Stimulated activated CD4-positive, alpha-beta T cell treated with anti-CD3 and anti-CD28 coated beads, Interleukin-15, amount 100 ng/mL, for 1 hour (primary cell): ENCODE measurements at places on chromosomes 1 and 21.

DNA sequence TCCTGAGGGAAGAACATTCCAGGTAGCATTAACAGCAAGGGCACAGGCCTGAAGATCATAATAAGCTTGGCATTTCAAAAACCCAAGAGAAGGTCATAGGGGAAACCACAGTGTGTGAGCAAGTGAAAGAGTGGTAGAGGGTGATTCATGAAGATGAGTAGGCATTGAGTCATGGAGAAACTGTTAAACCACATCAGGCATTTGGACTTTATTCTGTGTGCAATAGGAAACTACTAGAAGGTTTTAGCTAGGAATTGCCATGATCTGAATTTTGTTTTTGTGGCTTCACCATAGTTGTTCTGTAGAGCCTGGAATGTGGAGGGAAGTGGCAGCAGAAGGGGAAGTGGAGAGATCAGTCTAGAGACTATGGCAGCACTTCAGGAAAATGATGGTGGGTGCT lies 359.0 kb upstream of the PTBP2 start:
- DNase-seq, result no peak

DNA sequence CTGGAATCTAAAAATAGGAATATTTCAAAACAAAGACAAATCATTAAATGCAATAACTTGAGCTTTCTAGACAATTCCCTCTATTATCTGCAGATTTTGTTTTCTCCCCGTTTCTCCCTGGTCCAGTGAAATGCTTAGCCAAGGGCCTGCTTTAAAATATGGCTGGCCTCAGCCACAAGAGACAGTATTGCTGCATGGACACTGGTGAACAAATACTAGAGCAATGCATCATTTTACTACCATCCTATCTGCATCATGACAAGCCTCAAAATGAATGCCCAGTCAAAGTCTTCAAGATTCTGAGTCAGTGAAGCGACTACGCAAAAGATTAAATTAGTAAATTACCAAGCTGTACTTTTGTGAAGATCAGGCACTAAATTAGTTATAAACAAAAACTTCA lies 80.5 kb downstream of the ENAH start:
- DNase-seq, result no peak

DNA sequence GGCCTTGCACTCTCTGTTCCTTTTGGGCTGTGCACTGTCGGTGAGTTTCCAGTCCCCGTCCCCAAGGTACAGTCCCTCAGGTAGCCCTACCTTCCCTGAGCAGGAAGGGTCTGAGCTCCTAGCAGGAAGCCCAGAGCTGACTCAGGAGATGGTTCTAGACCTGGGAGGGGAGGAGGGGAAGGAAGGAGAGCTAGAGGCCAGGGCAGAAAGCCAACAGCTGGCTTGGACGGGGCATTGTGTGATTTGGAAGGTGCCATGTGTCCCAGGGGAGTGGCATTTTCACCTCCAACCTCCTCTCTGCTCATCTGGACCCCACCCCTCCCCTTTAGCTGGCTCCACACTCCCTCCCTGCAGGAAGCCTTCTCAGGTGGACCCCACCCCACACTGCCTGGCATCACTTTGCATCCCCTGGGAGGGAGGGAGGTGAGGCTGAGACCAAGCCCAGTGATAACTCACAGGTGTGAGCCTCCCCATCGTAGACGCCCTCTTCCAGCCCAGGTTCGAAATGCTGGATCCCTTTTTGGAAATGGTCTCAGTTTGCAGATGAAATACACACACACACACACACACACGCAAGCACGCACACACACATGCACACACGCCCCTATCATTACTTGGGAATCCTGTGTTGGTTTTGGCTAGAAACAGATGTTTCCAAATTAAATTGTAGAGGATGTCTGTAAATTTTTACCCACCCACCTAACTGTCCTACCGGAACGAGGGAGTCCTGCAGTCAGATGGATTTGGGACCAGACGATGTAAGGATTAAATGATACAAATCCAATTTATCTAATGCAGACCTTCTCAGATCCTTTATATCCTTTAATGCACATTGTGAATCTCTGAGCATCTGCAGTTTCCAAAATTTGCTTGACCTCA lies 19.7 kb upstream of the IFNLR1 start:
- no peak for DNase-seq

DNA sequence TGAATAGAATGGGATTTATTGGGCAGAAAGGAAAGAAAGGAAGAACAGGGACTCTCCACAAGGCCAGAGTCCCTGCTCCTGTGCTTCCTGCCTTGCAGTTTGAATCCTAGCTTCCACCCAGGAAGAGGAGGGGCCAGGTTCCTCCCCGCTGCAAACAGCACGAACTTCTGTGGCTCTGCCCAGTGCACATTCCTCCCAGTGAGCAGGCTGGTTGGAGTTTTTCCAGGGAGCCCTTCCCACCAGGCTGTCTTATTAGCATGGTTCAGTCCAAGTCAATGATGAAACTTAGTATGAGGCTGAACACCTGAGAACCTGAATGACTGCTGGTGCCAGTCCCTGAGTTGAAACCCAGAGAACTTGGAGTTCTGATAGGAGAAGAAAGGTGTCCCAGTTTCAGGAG lies 247.2 kb downstream of the DUSP10 start:
- DNase-seq, result no peak

DNA sequence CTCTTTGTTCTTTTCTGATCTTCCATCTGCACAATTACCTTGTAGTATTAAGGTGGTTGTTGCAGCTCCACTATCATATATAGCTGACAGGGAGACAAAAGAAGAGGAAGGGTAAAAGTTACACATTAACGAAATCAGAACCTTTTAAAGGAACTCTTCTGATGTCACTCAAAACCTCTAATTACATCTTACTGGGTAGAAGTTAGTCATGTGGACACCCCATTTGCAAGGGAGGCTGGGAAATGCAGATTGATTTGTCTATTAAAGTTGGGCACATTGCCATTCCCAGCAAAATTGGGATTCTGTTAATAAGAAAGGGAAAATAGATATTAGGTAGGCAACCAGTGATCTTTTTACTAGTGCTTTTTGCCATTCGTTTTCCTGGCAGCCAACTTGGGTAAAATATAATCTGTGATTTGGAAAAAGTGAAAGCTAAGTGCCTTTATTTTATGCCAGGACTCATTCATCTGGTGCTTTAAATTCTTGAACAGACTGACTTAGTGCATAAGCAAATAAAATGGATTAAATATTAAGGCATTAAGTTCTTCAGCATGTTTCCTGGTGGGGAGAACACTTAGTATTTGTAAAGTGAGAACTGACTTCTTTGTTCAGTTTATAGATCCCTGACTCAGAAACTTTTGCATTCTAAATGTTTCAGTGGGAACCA lies 71.3 kb downstream of the DNM3 start:
- no peak for DNase-seq

- DNase-seq, result no peak
Measured at GRCh38 chr1:230231774-230232145, 164.7 kb downstream of the GALNT2 start.

DNA sequence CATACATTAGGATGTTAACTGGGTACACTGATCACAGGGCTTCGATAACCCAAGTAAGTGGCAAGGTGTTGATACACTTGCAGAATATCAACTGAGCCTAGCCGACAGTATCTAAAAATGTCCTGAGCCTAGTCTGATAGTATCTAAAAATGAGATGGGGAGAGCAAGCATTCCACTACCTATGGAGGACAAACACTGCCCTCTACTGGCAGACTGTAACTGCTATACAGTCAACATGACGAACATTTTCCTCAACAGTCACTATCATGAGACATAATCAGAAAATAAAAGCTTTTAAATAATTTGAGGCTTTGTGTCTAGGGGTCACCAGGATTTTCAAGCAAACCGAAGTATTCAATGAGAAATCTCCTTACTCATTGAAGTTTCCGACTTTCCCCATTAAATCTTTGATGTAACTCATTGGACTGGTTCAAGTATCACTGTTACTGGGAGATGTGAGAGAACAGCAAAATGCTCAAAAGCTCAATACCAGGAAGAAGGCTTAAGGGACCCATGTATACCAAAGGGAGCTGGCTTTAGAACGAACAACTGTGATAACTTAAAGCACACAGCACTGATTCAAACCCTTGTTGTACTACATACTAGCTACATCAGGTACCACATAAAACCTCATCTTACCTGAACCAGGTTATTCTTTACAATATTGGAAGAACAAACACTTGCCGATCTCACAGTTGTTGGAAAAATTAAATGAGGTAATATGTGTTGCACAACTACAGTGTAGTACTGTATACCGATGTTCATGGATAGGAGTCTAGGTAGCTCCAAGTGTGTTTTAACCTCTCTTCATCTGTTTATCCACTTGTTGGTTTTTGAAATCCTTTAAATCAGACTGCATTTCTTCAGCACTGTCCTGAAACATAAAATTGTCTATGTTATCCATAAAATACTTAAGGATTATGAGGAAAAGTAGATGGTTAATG lies 31.1 kb upstream of the SLC45A3 start:
- DNase-seq, result no peak

GRCh38 chr1:23930270-23930669 lies 17.1 kb upstream of the CNR2 start:
- no peak for DNase-seq

- DNase-seq, result no peak
Measured at GRCh38 chr1:100077531-100077930, 55.2 kb downstream of the SASS6 start.

DNA sequence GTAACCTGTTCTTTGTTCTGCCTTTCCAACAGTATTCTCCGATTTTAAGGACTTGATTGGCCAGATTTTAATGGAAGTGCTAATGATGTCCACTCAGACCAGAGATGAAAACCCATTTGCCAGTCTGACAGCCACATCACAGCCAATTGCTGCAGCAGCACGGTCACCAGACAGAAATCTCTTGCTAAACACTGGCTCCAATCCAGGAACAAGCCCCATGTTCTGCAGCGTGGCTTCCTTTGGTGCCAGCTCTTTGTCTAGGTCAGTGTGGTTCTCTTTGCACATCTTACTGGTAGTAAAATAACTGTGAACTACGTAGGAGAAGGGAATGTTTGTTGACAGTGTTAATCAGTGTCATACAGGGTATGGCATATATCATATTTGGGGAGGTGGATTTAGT lies 72.7 kb downstream of the UBE4B start:
- DNase-seq, result no peak
